ENCODE measurements at places on chromosomes 6 and 20.
A peak's percentile ranks its signal among the peaks of the same experiment; 100 is the strongest.

DNA sequence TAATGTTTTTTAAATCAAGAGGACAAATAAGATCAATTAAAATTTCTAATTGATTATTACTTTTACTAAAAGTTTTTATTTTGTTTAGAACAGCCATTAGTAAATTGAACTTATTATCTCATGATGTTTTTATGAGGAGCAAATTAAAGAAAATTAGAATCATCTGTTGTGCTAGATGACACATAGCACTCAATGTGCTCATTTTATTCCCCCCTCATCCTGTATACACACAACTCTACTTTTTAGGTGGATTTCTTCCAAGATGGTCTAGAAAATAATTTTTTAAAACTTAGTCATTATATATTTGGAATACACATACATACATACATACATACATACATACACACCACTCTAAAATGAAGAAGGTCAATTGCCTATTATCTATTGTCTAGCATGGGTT, 29.3 kb upstream of the TSPYL1 start:
- no peak for DNase-seq

GRCh38 chr20:4866429-4866828, 134.9 kb downstream of the SLC23A2 start:
- DNase-seq = no peak

DNA sequence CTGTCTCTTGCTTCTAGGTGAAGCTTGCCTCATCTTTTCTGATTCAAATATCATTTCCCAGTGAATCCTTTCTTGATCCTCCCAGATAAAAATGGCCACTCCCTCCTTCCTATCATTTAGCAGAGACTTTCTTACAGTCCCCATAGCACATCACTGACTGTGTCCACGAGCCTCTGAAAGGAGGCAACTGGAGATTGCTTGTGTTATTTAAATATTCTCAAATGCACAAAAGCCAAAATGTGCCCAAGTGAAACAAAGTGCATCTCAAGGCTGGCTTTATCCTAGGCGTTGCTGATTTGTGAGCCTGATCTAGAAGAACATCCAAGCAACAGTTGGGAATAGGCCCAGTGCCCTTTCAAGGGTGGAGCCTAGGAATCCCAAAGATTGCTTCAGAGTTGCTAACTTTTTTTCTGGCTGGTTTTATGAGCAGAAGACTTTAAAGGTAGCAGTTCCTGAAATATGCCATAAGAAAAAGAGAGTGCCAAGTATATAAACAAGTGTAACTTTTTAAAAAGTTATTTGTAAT, 393.6 kb downstream of the CD83 start:
- DNase-seq = no peak

DNA sequence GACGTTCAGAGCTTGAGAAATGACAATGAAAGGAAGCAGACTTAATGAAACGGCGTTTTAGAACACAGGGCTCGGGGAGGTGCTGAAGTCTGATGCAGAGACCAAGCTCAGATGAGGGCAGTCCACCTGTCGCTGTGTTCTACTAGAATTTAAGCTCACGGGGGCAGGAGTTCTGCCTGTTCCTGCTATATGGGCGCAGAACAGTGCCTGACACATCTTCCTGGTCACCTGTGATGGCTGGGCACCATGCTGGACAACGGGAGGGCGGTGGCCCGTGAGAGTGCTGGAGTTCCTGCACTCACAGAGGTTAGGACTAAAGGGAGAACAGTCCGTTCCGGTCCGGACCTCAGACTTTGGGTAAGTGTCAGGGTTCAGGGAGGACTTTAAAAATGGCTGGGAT, 130.6 kb downstream of the ERMARD start:
- no peak for DNase-seq

DNA sequence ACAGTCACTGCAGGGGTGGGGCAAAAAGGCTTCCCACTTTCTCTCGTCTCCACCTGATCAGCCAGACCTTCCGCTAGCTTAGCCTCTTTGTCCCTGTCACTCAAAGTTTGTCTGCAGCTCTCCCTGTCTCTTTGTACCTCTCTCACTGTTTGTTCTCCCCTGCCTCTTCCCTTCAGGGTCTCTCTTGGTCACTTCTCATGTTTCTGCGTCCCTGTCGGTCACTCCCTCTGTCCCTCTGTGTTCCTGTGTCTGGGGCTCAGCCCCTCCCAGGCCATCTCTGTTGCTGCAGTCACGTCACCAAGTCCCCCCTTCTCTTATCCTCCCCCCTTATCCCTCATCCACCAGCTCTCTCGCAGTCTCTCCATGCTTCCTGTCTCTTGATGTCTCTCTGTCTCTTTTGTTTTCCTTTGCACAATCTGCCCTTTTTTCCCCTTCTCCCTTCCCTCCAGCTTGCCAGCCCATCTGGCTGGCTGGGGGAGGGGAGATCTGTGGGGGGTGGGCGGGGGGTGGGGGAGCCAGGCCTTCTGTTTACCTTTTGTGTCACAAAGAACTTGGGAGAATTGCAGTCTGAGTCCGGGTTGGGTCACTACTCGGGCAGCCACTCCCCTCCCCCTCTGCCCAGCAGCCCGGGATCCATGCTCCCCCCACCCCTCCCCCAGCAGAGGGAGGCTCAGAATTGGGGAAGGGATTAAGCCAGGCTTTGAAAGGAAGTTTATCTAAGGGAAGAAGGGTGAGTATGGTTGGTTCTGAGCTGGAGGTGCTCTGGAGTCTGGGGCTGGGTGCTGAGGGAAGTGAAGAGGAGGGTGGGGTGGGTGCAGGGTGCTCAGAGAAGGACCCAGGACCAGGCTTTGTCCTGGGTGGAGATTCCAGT, 32.3 kb downstream of the FOXP4 start:
- DNase-seq = no peak

- DNase-seq = no peak
Measured at GRCh38 chr6:24640166-24640565, 5.8 kb downstream of the KIAA0319 start.

DNA sequence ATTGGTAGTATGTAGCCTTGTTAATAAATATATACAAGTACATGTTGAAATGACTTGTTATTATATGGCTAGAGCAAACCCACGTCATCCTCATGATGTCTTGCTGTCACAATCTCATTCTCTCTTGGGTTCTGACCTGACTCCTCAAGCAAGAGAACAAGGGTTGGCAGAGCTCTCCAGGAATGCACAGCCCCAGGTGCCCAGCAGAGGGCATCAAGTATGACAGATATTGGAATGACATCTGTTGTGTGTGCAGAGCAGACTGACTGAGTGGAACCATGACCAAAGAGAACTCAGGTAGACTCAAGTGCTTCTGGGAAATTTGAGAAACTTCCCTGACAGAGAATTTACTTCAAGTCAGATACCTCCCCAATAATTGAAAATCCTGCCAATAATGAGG, 90.6 kb downstream of the PAX1 start:
- DNase-seq = no peak

GRCh38 chr6:165817771-165818170, 154.7 kb upstream of the PDE10A start:
- DNase-seq = no peak

DNA sequence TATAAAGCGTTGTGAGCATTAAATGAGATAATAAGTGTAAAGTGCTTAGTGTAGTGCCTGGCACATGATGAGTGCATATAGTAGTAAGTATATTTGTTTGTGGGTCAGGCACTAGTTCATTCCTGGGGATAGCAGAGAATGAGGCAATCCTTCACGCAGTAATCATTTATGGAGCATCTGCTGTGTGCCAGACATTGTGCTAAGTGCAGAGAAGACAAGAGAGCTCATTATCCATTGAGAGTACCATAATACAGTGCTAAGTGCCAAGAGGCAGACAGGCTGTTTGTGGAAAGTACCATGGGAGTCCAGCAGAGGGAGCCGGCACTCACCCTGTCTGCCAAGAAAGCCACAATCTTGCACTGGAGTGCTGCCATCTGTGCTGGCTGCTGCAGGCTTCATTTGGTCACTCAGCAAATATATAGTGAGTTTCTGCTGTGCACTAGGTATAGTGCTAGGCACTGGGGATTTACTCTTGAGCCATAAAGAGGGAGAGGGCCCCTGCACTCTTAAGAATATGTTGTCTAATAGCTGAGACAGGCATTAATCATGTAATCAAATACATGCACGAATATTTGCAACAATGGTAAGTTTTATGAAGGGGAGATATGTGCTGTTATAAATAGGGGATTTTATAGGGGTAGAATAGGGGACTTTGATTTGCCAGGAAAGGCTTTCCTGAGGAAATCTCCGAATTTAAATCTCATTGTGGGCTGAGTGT, 12.9 kb upstream of the MROH8 start:
- peak; percentile 35 for DNase-seq

DNA sequence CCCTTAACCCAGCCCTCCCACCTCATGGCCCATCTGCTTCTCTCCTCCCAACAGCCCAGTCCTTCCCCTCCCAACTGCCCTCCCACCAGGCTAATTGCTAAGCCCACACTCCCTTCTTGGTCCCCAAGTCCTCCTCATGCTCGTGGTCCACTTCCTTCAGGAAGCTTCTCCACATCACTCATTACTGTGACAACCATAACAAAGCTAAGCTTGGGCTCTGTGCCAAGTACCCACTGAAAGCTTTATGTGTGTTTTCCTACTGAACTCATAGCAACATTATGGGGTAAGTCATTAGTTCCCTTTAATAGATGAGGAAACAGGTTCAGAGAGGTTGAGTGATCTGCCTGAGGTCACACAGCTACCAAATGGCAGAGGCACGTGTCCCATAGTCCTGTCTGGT, 16.2 kb downstream of the FRS3 start:
- DNase-seq = no peak

- DNase-seq = no peak
Measured at GRCh38 chr6:165081944-165082532, 227.4 kb downstream of the C6orf118 start.

DNA sequence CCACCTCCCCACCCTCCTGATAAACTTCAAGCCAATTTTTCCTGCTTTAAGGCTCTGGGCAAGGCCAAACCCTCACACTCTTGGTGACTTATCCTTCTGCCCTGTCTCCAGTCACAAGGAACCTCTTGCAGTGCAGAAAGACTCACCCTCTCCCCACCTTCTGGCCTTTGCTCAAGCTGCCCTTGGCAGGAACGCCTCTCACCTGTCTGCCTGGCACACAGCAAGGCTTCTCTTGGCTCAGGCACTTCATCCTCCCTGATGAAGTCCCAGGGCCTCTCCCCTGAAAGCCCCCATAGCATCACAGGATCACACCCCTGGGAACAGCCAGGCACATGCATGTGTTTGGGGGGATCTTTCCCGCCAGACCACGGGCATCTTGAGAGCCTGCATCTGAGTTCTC, 68.8 kb upstream of the NNAT start:
- no peak for DNase-seq

DNA sequence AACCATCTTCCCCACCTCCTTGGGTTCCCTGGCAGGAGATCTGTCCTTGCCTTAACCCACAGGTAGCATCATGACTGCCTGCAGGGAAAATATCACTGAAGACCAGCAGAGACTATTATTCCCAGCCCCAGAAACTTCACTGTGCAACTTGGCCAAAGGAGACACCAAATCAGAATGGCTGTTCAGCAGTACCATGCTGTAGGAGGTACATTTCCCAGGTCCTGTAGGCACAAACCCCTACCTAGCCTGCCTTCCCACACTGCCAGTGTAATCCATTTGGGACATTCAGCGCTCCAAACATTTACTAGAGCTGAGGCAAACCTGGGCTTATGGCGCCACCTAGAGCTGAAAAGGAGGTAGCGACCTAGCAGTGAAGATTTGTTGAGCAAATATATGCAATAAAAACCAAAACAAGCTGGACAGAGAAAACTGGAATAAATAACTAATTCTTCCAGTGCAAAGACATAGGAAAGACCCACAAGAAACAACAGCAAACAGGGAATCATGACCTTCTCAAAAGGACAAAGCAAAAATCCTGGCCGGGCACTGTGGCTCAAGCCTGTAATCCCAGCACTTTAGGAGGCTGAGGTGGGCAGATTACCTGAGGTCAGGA, 60.3 kb downstream of the VTA1 start:
- peak; percentile 13 for DNase-seq

DNA sequence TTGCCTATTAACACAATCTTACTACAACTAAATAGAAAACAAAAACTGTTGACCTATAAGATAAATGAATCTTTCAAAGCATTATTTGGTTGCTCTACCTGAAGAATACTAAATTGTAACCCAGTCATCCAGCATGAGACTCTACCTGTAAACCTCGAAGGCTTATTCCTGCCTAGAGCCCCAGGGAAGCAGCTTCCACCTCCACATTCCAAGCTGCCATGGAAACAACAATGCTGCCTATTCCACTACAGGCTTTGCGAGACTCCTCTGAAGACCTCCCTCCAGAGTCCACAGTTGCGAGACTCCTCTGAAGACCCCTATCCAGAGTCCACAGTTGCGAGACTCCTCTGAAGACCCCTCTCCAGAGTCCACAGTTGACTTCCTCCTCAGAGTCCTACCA, 15.7 kb downstream of the GMDS start:
- DNase-seq = no peak

- no peak for DNase-seq
Measured at GRCh38 chr20:38301309-38301708, 2.6 kb upstream of the BPI start.

DNA sequence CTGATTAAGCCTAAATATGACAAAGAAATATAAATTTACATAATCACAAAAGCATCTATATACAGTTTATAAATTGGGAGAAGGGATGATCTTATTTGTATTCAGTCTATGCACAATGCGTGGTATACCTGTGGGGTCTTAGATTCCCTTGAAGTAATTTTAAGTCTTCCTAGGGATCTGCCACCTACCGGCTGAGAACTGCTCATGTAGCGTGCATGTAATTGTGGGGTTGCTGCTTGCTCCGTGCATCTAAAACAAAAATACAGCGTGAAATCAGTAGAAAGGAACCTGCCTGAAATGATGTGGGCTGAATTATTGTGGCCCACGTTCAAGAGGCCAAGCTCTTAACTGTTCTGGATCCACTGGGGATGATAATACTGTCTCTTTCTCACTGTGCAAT, 187.3 kb downstream of the MBOAT1 start:
- no peak for DNase-seq

DNA sequence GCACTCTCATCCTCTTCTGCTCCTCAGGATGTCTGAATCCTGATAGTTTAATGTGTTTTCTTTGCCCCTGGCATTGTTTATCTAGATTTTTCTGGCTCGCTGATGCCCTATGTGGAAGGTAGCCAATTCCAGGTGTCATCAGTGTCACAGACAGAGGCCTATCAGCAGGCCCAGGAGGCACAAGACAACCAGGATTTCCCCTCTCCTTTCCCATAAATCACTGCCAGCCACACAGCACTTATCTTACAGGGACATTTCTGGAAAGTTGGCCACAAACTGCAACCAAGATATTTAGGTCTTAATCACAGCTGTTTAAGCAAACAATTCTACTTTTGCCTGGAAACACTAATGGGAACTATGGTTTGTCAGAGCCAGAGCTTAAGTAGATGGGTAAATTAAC, 28.1 kb downstream of the ADGRF5 start:
- no peak for DNase-seq

DNA sequence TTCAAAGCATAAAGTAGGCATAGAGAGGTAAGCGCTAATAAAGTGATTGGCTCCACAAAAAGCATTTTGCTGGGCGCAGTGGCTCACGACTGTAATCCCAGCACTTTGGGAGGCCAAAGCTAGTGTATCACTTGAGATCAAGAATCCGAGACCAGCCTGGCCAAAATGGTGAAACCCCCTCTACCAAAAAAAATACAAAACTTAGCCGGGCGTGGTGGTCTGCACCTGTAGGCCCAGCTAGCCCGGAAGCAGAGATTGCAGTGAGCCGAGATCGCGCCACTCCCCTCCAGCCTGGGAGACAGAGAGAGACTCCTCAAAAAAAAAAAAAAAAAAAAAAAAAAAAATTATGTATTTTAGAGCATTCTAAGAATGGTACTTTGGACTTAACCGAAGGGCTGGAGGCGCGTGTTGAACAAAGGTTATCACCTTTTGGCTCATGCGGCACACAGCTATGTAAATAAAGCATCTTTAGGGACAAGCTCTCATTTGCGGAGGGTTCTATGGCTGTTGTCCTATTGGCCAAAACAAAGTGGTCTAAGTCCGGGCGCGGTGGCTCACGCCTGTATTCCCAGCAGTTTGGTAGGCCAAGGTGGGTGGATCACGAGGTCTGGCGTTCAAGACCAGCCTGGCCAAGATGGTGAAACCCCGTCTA, 17.4 kb downstream of the HFE start:
- no peak for DNase-seq

Data from stimulated activated CD8-positive, alpha-beta memory T cell treated with anti-CD3 and anti-CD28 coated beads, Interleukin-2, amount 100 ng/mL, for 1 hour (primary cell).